ENCODE measurements at places on chromosomes 1 and 21.

GRCh38 chr1:156553860-156554485 lies 18.4 kb downstream of the IQGAP3 start:
- DNase-seq, result no peak

- peak; percentile 88 for DNase-seq
These were observed 5.0 kb downstream of the TFF1 start for GRCh38 chr21:42361286-42361685.

DNA sequence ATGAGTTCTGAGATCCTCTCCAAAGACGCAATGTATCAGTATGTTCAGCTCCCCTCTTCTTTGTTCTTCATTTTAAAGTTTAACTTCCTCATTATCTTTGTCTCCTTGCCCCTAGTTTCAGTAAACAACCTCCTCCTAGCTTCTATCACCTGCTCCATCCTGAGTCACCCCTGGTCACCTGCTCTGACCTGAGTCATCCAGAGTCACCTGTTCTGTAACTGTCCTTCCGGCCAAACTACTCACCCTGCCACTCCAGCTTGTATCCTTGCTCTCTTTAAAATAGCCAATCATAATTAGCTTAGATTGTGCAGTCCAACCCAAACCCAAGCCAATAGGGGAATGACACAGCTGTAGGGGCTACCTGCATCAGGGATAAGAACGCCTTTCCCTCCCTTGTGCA lies 332.0 kb downstream of the OLFM3 start:
- DNase-seq, result no peak

GRCh38 chr1:191151321-191151807 lies 673.7 kb upstream of the BRINP3 start:
- DNase-seq, result no peak

DNA sequence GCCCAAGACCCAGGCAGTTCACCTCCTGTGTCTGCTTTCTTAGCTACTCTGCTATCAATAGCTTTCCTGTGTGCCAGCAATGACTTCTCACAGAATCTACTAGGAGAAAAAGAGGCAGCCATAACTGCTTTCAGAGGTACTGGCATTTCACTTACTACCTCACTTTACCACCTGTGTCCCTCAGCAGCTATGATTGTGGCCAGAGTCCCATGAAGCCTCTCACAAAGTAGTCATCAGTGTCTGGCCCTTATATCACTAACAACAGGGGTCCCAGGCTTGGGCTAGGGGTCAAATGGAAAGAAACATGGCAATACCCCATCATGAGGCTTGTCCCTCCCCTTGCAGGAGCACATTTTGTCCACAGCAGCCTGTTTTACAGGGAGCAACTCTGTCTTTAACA lies 62.7 kb upstream of the EPS8L3 start:
- no peak for DNase-seq

DNA sequence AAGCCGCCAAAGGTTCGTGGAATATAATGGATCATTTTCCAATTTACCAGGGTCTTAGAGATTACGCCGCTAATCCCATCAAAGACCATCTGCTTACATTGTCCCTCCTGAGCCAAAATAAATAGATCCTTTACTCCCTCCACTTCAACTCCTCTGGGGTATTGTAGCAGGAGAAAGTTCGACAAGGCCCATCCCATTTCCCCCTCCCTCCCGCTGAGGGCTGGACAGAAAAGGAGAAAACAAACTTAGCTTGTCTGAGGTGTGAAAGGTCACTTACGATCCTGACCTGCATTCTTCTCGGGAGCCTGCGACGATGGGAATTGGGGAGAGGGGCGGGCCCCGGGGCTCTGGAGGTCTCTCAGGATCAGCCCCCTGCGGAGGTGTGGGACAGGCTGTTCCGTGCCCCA lies 60.8 kb downstream of the MEF2D start:
- peak; percentile 86 for DNase-seq

DNA sequence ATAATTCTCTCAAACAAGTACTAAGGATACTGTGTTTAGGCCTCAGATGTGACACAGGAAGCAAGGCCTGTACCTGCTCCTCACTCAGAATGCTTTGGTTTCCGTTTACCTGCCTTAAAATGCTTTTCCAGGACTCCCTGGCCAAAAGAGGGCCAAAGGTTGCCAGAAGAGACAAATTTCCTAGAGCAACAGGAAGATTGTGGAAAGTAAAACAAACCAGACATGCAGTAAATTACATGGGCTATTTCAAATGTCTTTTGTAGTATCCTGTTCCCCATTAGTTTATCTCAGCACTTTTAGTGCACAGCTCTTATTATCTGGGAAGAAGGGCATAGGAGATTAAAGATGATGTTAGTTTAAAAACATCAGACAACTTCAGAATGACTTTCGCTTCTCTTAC lies 280.0 kb downstream of the NFIA start:
- DNase-seq, result no peak

- DNase-seq, result no peak
These were observed 2.0 kb downstream of the RCC1 start for GRCh38 chr1:28507646-28508434.

DNA sequence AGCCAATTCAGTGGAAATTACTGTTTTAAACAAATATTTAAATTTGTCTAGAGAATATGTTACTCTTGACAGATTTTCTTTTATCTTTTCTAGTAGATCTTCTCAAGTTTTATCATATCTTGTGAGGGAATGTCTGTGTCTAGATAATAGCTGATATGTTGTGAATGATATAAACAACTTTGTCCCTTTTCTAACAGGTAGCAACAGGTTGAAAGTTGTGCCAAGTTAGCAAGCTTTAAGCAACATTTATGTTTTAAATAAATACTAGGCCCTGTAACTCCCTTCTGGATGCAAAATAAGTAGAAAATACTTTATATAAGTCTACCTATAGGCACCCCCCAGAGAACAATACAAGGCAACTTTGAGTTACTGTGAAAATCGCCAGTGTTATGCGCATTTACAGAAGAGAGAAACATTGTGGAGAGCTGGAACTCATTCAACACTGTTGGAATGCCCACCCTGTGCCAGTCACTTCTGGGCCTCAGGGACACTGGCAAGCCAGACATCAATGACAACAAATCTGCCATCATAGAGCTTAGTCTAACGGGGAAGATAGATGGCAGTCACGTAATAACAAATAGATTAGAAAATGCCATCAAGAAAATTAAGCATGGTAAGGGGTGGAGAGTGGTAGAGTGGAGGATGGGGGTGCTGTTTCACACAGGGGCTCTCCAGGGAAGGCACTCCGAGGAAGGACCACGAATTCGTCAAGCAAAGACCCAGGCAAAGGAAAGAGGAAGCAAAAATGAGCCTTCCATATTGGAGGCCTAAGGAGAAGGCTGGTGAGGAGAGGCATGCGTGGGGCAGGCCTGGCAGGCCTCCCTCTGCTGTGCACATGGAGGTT lies 4.4 kb downstream of the MAP3K21 start:
- no peak for DNase-seq

- no peak for DNase-seq
These were observed 70.9 kb downstream of the WDR64 start for GRCh38 chr1:241722947-241723346.

DNA sequence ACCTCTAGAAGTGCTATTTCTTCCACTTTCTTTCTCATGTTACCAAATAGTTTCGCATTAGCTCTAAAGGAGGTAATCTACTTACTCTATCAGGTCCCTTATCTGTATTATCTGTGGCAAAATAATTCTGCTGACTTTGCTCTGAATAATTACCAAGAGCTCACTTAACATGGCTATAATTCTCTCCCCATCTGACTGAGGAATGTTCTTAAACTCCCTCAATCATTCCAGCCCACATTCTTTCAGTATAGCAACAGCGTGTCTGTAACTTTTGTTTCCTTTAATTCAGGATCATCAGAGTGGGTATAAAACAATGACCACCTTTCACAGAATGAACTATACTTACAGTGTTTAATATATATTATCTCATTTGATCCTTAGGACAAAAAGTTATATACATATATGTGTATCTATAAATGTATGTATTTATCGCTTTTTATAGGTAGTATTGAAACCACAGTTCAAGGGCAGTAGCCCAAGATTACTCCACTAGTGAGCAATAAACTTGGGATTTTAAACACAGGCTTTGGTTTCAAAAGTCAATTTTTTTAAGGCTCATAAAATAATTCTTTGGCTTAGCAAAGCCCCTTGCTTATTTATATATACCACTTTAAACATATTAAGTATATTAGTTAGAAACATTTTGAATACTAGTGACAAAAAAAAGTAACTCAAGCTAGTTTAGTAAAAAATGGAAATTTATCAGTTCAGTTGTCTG lies 36.1 kb upstream of the ST6GALNAC3 start:
- DNase-seq, result no peak

DNA sequence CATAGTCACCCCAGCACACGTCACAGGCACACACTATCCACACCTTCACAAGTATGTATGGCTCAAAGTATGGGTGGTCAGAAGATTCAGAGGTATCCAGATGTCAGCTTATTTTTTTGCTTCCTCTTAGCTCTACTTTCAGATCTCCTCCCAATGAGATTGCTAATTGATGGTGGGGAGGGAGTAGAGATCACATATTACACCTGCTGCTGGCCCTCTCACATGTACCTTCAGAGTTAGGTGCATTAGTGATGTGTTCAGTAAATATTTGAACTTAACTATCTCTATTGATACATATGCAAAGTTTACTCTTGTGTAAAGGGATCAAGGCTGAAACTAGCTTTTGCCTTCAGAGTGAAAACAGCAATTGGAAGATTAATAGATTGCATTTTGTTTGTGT lies 262.6 kb downstream of the PCP4 start:
- DNase-seq, result no peak

- DNase-seq, result no peak
These were observed 18.2 kb upstream of the PTGFRN start for GRCh38 chr1:116891396-116892079.

- DNase-seq, result no peak
These were observed 19.6 kb downstream of the HSF2BP start for GRCh38 chr21:43639470-43640353.

DNA sequence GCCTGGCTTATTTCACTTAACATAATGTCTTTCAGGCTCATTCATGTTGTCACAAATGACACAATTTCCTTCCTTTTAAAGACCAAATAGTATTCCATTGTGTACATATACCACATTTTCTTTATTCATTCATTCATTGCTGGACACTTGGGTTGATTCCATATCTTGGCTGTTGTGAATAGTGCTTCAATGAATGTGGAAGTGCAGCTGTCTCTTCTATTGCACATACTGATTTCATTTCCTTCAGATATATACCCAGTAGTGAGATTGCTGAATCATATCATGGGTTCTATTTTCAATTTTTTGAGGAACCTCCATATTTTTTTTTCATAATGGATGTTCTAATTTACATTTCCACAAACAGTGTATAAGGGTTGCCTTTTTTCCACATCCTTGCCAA lies 38.6 kb upstream of the WLS start:
- DNase-seq, result no peak

- peak; percentile 91 for DNase-seq
These were observed 40.3 kb downstream of the IER5 start for GRCh38 chr1:181128592-181129497.

- no peak for DNase-seq
These were observed 395 bp upstream of the CSRP1 start for GRCh38 chr1:201507360-201507675.

DNA sequence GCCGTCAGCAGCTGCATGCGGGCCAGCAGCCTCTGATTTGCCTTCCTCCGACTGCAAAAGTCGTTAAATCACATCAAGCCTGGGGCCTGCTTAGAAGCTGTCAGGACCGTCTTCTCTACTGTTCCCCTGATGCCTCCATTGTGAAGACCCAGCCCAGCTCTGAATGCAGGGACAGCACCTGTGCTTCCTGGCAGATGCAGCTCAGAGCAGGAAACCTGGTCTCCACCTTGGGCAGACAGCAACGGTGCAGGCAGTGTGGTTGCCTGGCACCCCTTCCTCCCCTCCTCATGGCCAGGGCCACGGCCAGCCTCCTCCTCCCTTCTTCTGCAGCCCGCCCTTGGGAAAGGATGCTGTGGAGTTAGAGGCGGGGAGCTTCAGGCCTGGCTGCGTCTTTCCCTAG lies 92.3 kb upstream of the COL6A1 start:
- DNase-seq, result no peak

DNA sequence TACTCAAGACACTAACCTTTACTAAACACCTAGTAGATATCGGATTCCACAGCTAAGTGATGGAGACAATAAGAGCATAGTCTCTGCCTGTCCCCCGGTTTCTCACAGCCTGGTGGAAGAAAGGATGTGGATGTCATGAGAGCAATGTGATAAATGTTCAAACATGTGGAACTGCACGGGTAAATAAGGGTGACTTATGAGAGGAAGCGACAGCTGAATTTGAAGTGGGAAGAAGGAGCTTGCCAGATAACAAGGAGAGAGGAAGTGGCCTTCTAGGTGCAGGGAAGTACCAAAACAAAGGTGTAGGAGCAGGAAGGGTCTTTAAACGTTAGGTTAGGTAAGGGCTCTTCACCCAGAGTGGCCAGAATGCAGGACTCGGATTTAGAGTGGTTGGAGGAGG lies 178.6 kb upstream of the NRIP1 start:
- DNase-seq, result no peak

- DNase-seq, result peak; percentile 6
These were observed 28.5 kb upstream of the SELENON start for GRCh38 chr1:25771221-25772114.

- no peak for DNase-seq
These were observed 3.8 kb upstream of the B3GALT2 start for GRCh38 chr1:193190096-193190744.

DNA sequence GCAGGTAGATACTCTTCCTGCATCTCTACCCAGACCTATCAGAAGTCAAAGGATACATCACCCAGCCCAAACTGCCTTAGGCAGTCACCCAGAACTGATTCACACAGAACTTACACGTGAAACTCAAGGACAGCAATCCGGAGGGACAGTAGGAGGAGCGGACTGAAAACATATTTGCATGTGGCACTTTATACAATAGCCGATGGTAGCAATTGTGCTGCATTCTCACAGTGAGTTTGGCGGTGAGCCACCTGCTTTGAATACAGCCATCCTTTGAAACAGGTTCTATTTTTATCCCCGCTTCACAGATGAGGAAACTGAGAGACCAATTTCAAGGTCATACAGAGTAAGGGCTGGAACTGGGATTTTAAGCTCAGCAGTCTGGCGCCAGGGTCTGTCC lies 69.5 kb downstream of the EDEM3 start:
- DNase-seq, result no peak

GRCh38 chr1:177426497-177426896 lies 255.7 kb downstream of the BRINP2 start:
- no peak for DNase-seq

DNA sequence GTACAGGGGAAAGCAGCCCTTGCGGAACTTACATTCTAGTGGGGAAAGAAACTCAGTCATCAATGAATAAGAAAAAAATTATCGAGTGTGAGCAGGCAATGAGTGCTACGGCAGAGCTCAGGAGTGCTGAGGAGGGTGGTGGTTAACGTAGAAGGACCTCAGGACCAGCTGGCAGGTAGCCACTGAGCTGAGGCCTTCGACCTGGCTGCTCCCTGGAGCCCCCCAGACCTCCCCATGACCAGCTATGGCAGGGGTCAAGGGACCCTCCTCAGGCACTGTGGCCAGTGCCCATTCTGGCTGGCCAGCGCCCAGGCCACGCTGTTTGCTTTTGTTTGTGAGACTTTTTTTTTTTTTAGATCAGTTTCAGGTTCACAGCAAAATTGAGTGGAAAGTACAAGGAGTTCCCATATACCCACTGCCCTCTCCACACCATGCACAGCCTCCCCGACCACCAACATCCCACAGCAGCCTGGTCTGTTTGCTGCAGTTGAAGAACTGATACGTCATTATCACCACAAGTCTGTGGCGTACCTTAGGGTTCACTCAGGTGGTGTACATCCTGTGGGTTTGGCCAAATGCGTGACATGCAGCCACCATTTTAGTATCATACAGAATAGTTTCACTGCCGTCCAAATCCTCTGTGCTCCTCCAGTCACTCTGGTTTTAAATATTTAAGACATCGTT lies 11.8 kb upstream of the TTC22 start:
- no peak for DNase-seq

Measured in NCI-H524 treated with DMSO at 0.1 percent for 48 hours (cell line).